Camera-type eye (tissue), 1 donor: ENCODE measurements at places on chromosomes 12 and 14. TPM values are rescaled to one million over a fixed set of nuclear protein-coding genes. Genes with fewer than 3 reads are reported as not detected.

CABP1 gene
- total RNA-seq = 5.7 TPM

ANO4 gene
- total RNA-seq = 3.1 TPM

KLHL33 gene
- total RNA-seq = 0.99 TPM

TMEM63C gene
- 1.6 TPM for total RNA-seq

SIX1 gene
- total RNA-seq = 11.8 TPM

MUCL1 gene
- total RNA-seq = not detected

MFAP5 gene
- total RNA-seq = 96.9 TPM

FAM181A gene
- total RNA-seq = not detected

DPPA3 gene
- not detected for total RNA-seq

GPR65 gene
- total RNA-seq = 0.66 TPM

C12orf42 gene
- total RNA-seq = 1.2 TPM
